ENCODE measurements at places on chromosomes 7 and 10. TPM values are rescaled to one million over a fixed set of nuclear protein-coding genes. Genes with fewer than 3 reads are reported as not detected.

The ERCC6 gene
- total RNA-seq = 22.5 TPM

The TAS2R41 gene
- total RNA-seq = not detected

The ERVW-1 gene
- not detected for total RNA-seq

The SKIDA1 gene
- not detected for total RNA-seq

The TUBAL3 gene
- 0.19 TPM for total RNA-seq

The LRRC18 gene
- not detected for total RNA-seq

The BMPER gene
- total RNA-seq = not detected

The WDR86 gene
- total RNA-seq = not detected

The CAMK1D gene
- 16.3 TPM for total RNA-seq

The NSUN5 gene
- total RNA-seq = 73.8 TPM

The RNF133 gene
- not detected for total RNA-seq

The UNCX gene
- total RNA-seq = not detected

The GIMAP2 gene
- 39.2 TPM for total RNA-seq

The GRM3 gene
- total RNA-seq = not detected

The MACC1 gene
- total RNA-seq = 5.5 TPM

The PLXNA4 gene
- 0.21 TPM for total RNA-seq

The LIPK gene
- total RNA-seq = not detected

The MYH16 gene
- not detected for total RNA-seq

The C10orf62 gene
- total RNA-seq = not detected

Data from natural killer cell treated with Interleukin-12 subunit alpha and Interleukin-12 subunit beta and Interleukin-15 and Interleukin-18, amount 100 ng/mL, for 72 hours (primary cell).